ENCODE measurements at places on chromosomes 3 and 15.

DNA sequence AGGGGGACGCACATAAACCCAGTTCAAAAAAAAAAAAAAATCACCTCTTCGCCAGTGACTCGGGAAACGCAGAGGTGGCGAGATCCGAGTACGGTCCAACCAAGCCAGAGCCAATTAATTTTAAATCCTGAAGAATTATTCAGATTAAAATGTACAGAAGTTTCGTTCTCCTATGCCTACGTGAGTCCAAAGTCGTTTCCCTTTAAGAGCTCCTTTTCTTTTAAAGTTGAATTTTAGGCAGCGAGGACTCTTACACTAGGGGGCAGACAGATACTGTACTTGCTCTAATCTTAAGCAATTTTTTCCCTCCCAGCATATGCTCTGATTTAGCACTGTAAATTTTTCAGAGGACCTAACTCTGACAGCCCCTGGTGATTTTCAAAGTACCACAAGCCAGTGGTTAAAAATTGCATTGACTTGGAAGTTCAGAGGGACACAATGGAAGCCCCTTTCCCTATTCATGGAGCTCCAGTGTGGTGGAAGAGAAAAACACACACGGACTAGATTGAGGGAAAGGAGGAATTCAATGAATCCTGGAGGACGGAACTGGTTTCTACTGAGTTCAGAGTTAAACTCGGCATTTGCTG lies 3.3 kb upstream of the NR2F2 start:
- peak; percentile 32 for DNase-seq

GRCh38 chr3:67090474-67090873 lies 92.4 kb downstream of the KBTBD8 start:
- no peak for DNase-seq

DNA sequence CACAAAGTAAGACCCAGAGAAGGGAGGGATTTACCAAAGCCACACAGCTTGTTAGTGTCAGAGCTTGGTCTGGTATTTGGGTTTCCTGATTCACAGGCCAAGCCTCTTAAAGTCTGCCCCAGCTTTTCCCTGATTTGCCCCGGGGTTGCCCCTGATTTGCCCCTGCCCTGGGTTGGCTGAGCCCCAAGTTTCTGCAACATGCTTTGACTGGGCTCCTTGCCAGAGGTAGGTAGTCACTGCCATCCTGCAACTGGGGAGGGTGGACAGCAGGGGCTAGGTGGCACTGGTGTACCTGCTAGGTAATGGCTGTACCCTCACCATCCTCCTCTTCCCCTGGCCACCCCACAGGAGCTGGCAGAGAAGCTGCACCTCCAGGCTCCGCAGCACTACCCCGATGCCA lies 2.5 kb downstream of the MPI start:
- no peak for DNase-seq

DNA sequence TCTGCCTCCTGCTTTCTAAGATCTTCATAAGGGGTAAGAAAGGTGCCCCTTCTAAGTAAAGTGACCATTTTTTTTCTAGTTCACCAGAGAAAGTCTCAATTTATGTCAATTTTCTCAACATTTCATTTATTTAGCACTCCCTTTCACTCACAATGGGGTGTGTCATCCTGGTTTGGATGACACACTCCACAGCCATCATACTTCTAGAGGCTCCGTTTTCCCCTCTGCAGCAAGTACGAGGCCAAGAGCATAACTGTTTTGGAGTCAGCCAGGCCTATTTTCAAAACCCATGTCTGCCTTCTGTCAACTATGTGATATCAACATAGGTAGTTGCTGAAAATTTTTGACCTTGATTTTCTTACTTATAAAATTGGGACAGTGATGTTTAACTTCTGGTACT lies 703.2 kb downstream of the NLGN1 start:
- DNase-seq: no peak

- no peak for DNase-seq
Observed at GRCh38 chr3:125231895-125232294, 19.3 kb upstream of the SLC12A8 start.

GRCh38 chr3:39013921-39014509 lies 37.7 kb downstream of the SCN11A start:
- DNase-seq: no peak

DNA sequence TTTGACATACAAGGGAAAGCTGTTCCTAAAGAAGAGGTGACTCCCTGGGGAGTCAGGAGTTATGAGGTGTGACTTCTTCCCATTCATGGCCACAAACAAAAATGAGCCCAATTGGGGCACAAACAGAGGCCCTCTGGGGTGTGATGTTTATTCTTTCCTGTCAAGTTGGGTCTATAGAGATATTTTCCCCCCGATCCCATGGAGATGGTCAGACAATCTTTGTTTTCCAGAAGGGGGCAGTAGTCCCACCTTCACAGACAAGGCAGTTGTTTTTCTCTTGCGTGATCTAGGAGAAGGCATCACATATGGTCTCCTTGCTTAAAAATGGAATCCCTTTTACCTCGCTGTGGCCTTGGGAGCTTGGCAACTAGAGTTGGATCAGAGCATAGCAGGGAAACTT lies 110.3 kb downstream of the MFSD1 start:
- DNase-seq: no peak

DNA sequence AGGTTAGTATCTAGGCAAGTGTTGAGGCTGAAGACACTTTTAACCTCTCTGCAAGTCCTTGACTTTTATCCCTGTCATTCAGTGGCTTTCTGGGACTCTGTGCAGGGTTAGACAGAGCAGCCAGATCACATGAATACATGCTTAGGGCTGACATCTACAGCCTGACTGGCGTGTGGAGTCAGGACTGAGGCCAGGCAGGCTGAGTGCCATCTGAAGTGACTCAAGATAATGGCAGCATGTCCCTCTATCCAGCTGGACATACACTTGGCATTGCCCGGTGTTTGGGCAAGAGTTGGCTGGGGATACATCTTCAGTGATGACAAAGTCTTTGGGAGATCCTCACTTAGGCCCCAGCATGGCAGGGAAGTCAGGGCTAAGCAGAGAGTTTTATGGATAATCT lies 22.4 kb downstream of the DUOX2 start:
- DNase-seq: no peak

- DNase-seq: no peak
Observed at GRCh38 chr3:161265916-161266571, 44.9 kb downstream of the NMD3 start.

DNA sequence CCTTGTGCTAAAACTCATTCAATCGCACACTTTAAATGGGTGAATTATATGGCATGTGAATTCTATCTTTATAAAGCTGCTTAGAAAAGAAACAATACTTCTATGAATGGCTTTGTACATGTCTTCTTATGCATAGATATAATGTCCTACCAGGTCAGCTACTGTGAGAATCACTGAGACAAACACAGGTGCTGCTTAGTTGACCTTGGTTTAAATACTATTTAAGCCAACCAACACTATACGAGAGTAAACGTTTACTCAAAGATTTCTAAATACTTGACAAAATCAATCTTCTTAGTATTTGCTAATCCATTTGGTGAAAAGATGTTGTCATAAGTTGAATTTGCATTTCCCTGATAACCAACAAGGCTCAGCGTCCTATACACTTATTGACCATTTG lies 260.3 kb downstream of the ADAMTS17 start:
- DNase-seq: no peak

DNA sequence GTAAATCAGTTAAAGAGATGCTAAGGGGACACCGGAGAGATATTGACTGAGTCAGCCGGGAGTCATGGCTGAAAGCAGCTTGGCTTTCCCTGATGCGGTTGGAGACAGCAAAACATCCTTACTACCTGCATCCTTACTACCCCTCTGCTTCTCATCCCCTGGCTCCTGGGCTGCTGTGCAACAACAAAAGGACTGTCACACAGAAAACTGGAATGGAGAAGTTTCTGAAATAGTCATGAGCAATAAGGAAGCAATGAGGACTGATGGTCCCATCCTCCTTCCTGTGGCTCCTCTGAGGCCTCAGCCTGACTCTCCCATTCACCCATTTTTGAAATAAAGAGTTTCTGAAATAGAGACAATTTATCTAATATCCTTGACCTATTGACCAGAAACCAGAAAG lies 1.1 kb downstream of the HCLS1 start:
- DNase-seq: no peak

- no peak for DNase-seq
Observed at GRCh38 chr3:98986073-98986472, 84.6 kb upstream of the DCBLD2 start.

DNA sequence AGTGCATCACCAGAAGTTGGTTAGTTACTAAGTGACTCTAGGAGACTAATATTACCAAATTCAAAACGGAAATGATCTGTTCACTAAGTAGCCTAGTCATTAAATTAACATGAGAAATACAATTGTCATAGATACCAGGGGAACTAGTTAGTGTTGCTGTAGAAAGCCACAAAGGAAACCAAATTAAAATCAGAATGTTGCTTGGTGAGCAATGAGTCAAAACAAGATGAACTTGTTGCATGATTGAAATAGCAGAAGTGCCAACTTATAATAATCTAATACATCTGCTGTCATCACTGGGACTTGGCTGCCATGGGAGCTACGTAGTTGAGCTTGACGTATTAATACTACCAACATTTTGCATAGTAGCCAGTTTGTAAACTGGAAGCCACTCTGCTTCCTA lies 458.1 kb downstream of the DIPK2A start:
- DNase-seq: no peak

DNA sequence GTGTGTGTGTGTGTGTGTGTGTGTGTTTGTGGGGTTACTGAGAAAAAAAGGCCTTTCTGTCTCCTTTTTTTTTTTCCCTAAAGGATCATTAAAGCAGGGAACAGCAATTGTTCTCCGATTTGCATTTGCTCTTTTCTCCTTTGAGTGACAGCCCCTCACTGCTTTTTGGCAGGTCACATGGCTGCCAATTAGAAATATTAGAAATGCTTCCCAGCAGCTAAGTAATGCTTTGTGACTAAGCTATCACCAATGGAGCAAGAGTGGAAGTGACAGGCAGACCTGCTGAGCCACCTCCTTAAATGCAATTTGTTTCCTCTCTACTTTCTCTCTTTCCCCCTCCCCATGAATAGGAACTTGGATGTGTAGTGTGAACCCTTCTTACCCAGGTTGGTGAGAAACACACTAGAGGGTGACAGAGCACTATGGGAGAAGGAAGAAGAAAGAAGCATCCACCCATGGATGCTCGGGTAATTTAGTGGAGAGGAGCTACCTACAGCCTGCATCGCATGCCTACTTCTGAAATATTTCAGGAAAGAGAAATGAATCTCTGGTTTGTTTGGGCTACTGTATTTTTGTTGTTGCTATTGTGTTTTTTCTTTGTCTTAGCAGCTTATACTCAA lies 165.2 kb upstream of the PDZRN3 start:
- DNase-seq: no peak

GRCh38 chr3:179942553-179943075 lies 94.1 kb downstream of the PEX5L start:
- no peak for DNase-seq

DNA sequence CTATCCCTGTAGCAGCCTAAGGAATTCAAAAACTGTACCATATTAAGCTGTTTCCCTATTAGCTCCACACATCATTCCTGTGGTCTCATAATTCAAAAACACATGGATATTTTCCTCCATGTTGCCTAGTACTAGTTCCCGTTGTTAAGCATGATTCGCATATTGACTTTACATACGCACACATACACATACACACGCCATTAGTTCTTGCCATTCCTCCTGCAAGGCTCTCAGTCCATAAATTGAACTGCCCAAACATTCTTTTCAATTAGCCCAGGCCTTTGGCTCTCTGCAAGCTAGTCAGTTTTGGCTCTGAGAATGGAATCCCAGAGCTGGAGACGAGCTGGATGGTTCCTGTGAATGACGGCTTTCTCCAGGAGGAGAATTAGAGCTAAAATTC lies 57.2 kb upstream of the RAD18 start:
- DNase-seq: no peak

GRCh38 chr15:83651541-83651940 lies 2.4 kb upstream of the ADAMTSL3 start:
- no peak for DNase-seq

DNA sequence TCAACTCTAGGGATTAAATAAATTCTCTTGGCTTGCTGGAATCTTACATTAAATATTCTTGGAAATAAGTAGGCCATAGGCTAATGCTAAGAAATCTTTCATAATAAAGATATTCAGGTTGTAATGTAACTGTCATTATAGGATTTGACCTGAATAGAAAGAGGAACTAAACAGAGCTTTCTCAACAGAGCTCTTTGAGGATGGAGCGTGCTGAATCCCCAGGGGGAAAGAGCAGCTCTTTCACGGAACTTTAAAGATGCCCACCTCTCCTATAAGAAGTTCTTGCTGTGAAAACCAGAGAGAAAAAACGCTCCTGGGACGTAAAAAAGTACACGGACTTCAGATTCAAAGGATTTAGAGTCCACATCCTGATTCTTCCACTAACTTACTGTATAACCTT lies 77.9 kb downstream of the NTRK3 start:
- no peak for DNase-seq

- DNase-seq: no peak
Observed at GRCh38 chr3:35721628-35722027, 82.3 kb downstream of the ARPP21 start.

DNA sequence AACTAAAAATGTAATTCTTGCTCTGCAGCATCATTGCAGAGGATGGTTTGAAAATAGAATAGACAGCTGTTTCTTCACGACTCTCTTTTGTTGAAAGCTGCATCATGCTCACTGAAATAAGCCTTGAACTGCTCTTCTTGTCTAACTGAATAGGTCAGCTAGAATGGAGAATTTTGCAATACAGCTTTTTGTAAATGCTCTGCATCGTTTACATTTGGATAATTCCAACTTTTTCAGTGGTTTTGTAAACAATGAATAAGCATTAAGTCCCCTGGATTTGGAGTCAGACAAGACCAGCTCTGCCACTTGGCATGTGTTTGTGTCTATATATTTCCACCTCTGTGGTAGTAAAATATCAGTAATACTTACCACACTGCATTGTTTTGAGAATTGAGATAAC lies 95.2 kb downstream of the PLSCR2 start:
- no peak for DNase-seq

DNA sequence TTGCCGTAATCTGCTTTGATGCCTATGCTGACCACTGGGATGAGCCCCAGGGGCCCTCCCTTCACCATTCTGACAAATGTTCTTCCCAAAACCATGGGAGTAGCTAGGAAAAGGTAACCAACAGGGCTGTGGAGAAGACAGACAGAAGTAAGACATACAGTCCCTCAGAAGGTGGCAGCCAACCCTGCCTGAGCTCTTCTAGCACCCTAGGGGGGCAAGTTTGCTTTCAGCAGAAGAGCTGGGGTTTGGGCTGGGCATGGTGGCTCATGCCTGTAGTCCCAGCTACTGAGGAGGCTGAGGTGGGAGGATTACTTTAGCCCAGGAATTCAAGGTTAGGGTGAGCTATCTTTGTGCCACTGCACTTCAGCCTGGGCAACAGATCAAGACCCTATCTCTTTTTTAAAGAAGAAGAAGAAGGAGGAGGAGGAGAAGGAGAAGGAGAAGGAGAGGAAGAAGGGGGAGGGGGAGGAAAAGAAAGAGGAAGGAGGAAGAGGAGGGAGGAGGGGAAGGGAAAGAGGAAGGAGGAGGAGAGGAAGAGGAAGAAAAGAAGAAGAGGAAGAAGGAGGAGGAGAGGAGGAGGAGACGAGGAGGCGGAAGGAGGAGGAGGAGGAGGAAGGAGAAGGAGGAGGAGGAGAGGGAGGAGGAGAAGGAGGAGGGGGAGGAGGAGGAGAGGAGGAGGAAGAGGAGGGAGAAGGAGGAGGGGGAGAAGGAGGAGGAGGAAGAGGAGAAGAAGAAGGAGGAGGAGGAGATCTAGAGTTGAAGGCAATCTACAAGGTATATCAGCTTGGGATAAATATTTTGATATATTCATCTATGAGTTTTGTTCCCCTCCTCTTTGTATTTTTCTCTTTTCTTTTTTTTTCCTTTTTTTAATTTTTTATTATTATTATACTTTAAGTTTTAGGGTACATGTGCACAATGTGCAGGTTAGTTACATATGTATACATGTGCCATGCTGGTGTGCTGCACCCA lies 44.9 kb upstream of the ABHD2 start:
- DNase-seq: no peak

- no peak for DNase-seq
Observed at GRCh38 chr3:15634671-15635070, 33.1 kb downstream of the BTD start.

All from DMS79 (cell line).